ENCODE measurements at places on chromosomes 7 and 10.

DNA sequence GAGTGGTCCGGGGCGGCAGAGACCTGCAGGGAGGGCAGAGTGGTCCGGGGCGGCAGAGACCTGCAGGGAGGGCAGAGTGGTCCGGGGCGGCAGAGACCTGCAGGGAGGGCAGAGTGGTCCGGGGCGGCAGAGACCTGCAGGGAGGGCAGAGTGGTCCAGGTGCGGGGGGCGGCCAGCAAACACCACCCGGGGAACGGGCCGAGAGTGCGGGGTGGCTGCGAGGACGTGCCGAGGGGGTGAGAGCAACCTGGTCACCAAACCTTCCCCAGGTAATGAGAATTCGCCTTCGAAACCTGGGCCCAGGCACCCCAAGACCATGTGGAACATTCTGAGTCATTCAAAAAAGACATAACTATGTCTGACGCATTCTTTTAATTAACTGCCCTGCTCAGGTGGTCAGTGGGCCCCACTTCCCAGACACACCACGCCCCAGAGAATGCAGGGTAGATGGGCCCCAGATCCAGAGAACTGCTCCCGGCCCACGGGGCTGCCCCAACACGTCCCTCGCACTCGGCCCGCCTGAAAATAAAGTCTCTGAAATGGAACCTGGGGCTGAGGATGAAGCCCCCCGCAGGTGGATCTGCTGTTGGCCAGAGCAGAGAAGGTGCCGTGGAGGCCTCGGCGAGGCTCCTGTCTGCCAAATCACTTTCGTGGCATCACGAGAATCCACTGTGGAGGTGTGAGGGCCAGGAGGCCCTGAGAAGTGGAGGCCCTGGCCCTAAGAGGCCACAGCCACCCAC, 12.5 kb upstream of the GPR146 start:
- DNase-seq: no peak

DNA sequence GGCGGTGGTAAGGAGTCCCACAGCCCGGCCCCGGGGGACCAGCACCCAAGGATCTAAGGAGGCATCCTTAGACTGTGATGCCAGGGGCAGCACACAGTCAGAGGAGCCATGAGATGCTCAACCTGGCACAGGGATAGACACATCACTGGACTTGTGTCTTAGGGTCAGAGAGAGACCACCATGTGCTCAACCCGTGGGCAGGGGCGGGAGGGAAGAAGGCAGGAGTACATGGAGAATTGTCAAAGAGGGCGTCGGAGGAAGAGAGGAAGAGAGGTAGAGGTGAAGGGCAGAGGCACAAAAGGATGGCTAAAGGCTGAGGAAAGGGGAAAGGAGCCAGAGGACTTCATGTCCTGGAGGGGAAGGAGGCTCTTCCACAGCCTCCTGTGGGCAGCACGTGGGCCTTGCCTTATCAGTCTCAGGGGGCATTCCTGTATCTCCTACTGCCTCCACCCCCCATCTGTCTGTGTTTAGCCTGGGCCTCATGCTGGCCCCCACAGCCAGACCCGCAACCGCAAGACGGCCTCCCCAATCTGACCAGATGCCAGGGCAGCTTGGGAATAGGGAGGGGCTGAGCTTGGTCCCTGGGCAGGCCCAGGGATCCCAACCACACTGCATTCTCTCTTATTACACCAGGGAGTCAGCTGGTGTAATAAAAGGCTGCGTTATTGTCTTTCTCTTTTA, 2.2 kb downstream of the ADCY1 start:
- DNase-seq: no peak

- DNase-seq: peak; percentile 90
Observed at GRCh38 chr10:96830511-96831199, 1.4 kb upstream of the LCOR start.

- DNase-seq: no peak
Observed at GRCh38 chr10:99720387-99720786, 11.5 kb downstream of the COX15 start.

DNA sequence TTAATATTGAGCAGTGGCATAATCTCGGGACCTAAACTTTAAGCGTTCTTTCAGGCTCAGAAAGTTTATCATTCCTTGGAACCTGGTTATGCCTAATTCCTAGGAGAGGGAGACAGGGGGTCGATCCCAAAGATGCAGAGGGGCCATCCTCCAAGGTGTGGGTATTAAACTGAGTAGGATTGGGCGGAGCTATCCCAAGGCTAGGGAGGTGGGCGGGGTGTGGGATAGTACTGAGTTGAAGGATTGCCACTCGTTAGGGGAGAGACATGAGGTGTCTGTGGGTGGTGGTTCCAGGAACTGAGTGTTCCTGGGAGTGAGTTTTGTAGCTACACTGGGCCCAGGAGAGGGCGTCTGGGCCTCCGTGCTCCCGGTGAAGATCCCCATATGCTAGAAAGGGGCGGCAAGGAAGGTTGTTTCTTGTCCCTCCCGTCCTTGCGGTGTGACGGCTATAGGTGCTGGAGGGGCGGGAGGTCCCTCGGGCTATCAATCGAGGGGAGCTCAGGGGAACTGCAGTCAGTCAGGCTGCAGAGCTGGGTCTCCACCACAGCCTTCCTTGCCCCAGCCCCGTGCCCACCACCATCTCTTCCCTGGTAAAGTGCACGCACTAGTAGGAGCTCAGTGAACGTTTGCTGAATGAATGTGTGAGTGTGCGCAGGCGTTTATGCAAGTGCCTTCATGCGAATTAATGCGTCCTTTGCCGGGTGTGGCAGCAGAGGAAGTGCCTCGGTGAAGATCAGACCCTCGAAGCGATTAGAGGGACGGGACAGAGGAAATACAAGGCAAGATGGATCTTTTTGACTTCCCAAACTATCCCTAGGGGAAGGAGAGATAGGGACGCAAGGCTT, 3.0 kb upstream of the HMX2 start:
- DNase-seq: no peak

- DNase-seq: no peak
Observed at GRCh38 chr7:128859232-128860157, 3.2 kb upstream of the ATP6V1F start.

DNA sequence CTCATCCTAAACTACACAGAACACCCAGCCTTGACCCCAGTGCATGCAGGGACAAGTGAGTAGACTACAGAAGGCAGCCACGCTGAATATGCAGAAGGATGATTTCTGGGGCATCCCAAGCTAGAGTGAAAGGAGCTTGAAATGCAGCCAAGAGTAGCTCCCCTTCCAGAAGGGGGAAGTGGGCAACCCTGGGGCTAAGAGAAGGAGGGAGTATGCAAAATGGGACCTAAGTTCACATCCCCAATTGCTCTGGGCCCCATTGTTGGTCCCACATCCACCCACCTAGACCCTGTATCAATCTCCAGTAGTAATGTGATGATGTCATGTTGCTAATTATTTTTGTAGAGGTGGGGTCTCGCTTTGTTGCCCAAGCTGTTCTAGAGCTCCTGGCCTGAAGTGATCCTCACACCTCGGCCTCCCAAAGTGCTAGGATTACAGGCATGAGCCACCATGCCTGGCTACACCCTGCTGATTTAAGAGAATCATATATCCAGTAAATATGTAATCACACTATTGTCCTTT, 5.6 kb upstream of the PSTK start:
- no peak for DNase-seq
